ENCODE measurements at places on chromosomes 7 and 10.
A peak's percentile ranks its signal among the peaks of the same experiment; 100 is the strongest.

- no peak overlapping the region for H3K4me3 ChIP-seq
- no peak for DNase-seq
- H3K36me3 ChIP-seq, result no peaks in the 10 kb centered on the region
- no peaks in the 10 kb centered on the region for H3K27me3 ChIP-seq
Observed at GRCh38 chr10:51000164-51000563, 74.1 kb upstream of the PRKG1 start.

DNA sequence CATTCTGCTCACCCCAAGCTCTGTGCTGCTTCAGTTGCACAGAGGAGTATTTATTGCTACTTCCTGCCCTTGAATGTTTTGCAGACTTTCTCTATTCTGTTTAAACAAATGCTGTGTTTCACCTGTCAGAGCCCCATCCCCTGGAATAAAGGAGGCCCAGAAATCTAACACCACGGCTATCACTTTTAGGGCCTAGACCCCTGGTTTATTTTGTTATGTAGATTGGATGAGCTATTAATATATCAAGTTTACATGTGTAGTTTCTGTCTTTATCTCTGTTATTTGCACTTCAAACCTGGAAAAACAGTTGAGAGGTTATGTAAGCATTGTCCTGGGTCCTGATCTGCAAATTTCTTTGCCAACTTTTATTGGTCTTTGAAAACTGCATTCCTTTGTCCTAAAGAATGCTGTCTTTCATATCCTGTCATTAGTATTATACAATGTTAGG, 630.1 kb downstream of the PARD3 start:
- H3K27me3 ChIP-seq, result no peaks in the 10 kb centered on the region
- H3K4me3 ChIP-seq, result no peak overlapping the region
- no peak for DNase-seq
- H3K4me1 ChIP-seq, result peaks cover 30% of the 10 kb centered on the region

DNA sequence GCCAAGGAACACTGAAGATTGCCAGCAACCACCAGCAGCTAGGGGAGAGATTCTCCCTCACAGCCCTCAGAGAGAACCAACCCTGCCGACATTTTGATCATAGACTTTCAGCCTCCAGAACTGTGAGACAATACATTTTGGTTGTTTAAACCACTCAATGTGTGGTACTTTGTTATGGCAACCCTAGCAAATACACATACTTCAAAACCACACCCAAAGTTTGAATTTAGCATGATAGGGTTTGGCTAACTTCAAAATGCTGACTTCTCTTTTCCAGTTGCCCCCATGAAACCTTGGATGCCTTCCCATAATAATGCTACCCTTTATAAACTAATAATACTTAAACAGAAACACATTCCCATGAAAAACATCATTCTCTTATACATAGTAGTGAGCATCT, 149.8 kb downstream of the DGKI start:
- H3K27me3 ChIP-seq, result no peaks in the 10 kb centered on the region
- H3K4me1 ChIP-seq, result no peaks in the 10 kb centered on the region
- H3K27ac ChIP-seq, result no peak overlapping the region
- no peaks in the 10 kb centered on the region for H3K36me3 ChIP-seq
- H3K4me3 ChIP-seq, result no peak overlapping the region

GRCh38 chr7:143454091-143454680, 10.9 kb downstream of the TAS2R60 start:
- H3K4me1 ChIP-seq, result no peaks in the 10 kb centered on the region
- H3K27me3 ChIP-seq, result no peaks in the 10 kb centered on the region
- no peak overlapping the region for H3K27ac ChIP-seq

- H3K4me1 ChIP-seq, result peaks cover 9% of the 10 kb centered on the region
- no peak overlapping the region for H3K4me3 ChIP-seq
- no peak for DNase-seq
Observed at GRCh38 chr10:132650611-132651250, 113.1 kb downstream of the INPP5A start.

DNA sequence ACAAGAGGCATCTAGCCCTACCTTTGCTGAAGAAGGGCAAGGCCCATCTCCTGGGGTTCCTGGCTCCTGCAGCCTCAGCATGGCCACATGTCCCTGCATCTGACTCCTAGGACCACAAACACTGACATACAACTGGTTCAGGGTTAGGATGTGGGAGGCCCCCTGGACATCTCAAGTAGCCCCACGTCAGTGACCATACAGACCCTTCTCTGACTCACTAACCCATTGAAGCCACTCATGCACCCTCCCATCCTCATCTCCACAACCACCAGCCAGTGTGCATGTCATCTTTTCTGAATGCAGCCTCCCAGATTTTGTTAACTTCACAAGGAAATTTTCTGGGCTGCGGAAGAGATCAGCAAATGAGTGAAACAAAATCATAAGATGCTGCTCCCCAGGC, 18.2 kb downstream of the TMEM176B start:
- peaks cover 13% of the 10 kb centered on the region for H3K4me1 ChIP-seq
- peak overlapping the region; percentile 73 for H3K27ac ChIP-seq
- no peak for DNase-seq

Data from stomach (tissue), 19 donors.